Thoracic aorta (tissue), 2 donors: ENCODE measurements at places on chromosomes 13 and 19. TPM values are rescaled to one million over a fixed set of nuclear protein-coding genes. Genes with fewer than 3 reads are reported as not detected.

Gene DPF1
- total RNA-seq = 1.2 TPM

Gene ELSPBP1
- not detected for total RNA-seq

Gene TECR
- total RNA-seq = 37.6 TPM

Gene CEACAM4
- total RNA-seq = 4.0 TPM

Gene LIPE
- 4.5 TPM for total RNA-seq

Gene KCNN1
- total RNA-seq = not detected

Gene SIGLEC12
- 2.2 TPM for total RNA-seq

Gene ZNF561
- total RNA-seq = 46.6 TPM

Gene PCSK4
- total RNA-seq = 0.68 TPM

Gene IQCN
- total RNA-seq = 29.2 TPM

Gene NTN5
- 2.8 TPM for total RNA-seq

Gene KLK15
- not detected for total RNA-seq

Gene ESD
- total RNA-seq = 114 TPM

DNA sequence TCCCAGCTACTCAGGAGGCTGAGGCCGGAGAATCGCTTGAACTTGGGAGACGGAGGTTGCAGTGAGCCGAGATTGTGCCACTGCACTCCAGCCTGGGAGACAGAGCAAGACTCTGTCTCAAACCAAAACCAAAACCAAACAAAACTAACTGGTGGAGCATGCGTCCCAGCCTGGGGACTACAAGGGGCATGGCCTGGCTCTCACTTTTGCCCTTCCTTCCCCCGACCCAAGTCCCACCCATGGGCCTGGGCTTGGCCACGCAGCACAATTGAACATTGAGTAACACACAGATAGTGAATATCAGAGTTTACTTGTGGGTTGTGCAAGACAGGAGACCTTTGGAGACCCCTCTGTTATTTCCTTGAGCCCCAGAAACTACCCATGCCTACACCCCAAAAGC, 13.2 kb downstream of the TMEM221 start:
- H3K36me3 ChIP-seq = no peaks in the 10 kb centered on the region
- DNase-seq = no peak
- no peak overlapping the region for H3K4me3 ChIP-seq

- peaks cover 23% of the 10 kb centered on the region for H3K36me3 ChIP-seq
- peaks cover 29% of the 10 kb centered on the region for H3K4me1 ChIP-seq
Observed at GRCh38 chr19:12733369-12734214, 892 bp downstream of the TRIR start.

- H3K27me3 ChIP-seq = no peaks in the 10 kb centered on the region
- no peaks in the 10 kb centered on the region for H3K36me3 ChIP-seq
- no peak within 1 kb of the TSS for H3K27ac ChIP-seq
- no peak for DNase-seq
- H3K4me1 ChIP-seq = no peaks in the 10 kb centered on the region
Observed at GRCh38 chr19:51311351-51312257, at the start of gene IGLON5. Gene IGLON5, plus strand, starts transcription at chr19:51311644. Its CDS starts 204 bp downstream, at chr19:51311848.

DNA sequence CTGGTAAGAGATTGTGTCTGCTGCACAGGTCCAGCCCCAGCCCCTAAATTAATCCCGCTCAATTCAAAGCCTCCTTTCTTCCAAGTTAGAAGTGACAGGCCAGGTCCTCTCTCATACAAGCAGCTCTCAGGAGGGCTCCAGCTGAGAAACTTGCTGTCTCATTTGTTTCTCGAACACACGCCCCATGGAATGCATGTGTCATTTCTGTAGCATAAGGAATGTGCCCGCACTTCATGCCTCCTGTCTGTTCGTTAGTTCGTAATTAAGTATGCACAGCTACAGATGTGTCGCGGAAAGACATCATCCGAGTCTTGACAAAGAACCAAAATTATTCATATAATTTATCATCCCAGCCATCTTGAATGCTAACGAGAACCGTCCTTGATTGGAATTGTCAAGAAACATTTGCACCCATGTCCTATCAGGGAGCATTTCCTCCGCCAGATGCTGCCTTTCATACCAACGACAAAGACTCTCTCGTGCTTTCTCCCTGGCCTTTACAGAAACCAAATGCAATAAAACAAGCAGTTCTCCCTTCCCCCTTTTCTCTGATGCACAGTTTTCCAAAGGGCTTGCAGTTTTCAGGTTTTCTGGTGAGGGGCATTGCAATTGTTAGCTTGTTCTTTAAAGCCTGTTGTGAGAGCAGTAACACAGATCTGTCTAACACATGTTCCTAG, 133.5 kb downstream of the UQCRFS1 start:
- H3K27me3 ChIP-seq = no peaks in the 10 kb centered on the region
- H3K27ac ChIP-seq = no peak overlapping the region
- no peak overlapping the region for H3K4me3 ChIP-seq

DNA sequence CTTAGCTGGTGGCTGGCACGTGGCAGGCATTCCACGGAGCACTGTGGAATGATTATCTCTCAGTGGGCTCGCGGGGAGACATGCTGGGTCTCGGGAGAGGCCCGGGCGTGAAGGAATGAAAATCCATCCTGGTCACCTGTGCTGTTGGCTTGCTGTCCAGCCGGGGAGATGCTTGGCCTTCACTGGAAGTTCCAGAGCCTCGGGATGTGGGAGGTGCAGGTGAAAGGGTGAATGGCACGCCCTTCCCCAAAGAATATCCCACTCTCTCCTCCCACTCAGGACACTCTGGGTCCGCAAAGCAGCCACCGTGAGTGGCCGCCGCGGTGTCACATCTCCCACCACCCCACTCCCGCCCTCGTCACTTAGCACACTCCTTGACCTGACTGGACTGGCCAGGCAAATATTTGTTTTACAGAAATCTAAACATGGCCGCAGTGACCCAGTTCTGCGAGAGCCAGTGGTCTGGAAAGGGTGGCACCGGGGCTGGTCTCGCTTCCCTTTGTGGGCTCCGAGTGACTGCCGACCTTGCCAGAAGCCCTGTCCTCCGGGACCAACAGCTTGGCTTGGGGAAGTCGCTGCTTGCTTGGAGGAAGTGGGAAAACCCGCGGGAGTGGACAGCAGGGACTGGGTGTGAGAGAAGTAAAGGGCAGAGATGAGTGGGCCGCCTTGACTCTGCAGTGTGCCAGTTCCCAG, 8.0 kb downstream of the DPP9 start:
- peaks cover 37% of the 10 kb centered on the region for H3K4me1 ChIP-seq
- no peak overlapping the region for H3K4me3 ChIP-seq
- H3K27ac ChIP-seq = peak overlapping the region; percentile 66
- DNase-seq = no peak
- no peaks in the 10 kb centered on the region for H3K27me3 ChIP-seq

DNA sequence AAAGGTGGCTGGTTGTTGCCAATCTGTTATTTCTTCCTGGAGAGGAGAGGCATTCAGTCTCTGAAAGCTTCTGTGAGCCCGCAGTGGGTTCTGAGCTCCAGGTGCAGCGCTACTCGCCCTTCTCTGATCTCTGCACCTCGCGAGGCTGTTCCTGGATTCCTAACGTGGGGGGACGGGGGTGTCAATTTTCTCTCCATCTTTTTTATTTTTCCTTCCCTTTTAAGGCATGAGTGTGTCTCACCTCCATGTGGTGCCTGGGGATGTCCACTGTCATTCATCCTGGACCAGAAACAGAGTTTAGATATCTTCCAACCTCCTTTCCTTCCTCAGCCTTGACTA, 626 bp downstream of the ZNF233 start:
- DNase-seq = no peak
- H3K27me3 ChIP-seq = no peaks in the 10 kb centered on the region
- H3K4me1 ChIP-seq = no peaks in the 10 kb centered on the region
- no peaks in the 10 kb centered on the region for H3K36me3 ChIP-seq
- H3K4me3 ChIP-seq = peak overlapping the region; percentile 53

GRCh38 chr19:4140237-4140711, 13.2 kb upstream of the CREB3L3 start:
- DNase-seq = no peak
- no peaks in the 10 kb centered on the region for H3K4me1 ChIP-seq
- no peaks in the 10 kb centered on the region for H3K27me3 ChIP-seq
- no peaks in the 10 kb centered on the region for H3K36me3 ChIP-seq
- H3K4me3 ChIP-seq = no peak overlapping the region

DNA sequence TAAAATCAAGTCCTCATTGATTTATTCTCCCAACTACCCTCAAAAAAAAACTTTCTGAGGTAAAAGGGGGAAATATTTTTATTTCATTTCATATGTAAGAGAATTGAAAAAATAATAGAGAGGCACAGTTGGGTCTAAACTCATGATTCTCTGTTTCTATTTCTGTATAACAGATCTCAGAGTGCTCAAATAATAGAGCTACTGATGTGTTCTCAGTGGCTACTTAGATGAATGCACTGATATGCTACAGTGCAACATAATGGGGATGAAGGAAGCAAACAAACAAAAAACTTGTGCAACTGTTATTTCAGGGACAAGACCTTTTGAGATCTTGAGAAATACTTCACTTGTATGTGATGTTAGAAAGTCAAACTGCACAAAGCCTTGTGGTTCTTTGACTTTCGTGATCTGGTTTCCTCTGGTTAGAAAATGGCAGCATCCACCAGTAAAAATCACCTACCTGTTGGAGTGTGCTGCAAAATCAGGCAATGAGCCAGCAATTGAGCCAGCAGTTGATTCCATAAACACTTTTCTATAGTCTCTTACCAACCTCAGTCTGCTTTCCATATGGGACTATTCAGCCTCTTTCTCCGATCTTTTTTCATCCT, 9.7 kb upstream of the DACH1 start:
- H3K4me3 ChIP-seq = no peak overlapping the region
- no peak for DNase-seq

GRCh38 chr13:27909378-27909777, 10.4 kb upstream of the PDX1 start:
- H3K36me3 ChIP-seq = no peaks in the 10 kb centered on the region
- no peaks in the 10 kb centered on the region for H3K4me1 ChIP-seq
- no peaks in the 10 kb centered on the region for H3K27me3 ChIP-seq

DNA sequence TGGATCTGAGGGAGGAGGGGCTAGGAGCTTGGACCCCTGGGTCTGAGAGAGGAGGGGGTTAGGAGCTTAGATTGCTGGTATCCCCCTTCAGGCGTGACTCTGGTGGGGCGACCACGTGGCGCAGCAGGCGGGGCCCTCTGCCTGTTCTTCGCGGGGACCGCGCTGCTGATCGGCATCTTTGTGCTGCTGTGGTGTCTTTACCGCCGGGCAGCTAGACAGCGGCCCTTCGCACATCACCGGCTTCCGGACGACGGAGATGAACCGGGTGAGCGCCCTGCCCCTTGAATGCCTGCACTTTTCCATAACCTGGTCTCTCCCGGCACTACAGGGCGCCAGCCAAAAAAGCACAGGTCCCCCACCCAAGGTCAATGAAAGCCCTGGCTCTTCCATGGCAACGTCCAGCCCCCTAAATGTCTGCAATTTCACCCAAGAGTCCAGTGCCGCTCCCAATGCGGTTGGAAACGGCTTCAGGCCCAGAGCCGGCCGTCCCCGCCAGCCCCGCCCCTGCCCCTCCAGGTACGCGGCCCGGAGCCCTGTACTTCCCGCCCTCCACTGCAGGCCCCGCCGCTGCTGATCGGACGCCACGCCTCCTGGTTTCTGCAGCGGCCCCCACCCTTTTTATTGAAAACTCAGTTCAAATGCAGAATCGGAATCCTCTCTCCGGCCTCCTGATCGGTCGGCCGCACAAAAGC, 2.8 kb downstream of the GFY start:
- no peak overlapping the region for H3K27ac ChIP-seq
- H3K4me1 ChIP-seq = peaks cover 5% of the 10 kb centered on the region

DNA sequence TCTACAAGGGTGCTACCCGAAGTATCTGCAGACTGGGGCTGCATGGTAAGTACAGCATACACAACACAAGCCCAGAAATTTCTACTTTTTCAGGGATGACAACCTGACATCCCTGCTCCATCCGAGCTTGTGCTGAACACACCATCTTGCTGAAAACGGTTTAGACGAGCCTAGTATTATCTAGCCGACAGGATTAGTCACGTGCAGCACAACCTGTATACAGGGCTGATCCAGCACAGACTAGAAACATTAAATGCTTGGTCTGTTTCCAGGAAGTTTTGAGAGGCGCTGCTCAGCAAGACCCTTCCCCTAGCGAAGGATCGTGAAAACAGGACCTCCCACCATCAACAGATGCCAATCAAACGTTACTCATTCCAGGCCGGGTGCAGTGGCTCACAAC, 4.2 kb downstream of the SMIM7 start:
- DNase-seq = no peak
- H3K36me3 ChIP-seq = peaks cover 52% of the 10 kb centered on the region
- H3K27me3 ChIP-seq = no peaks in the 10 kb centered on the region

DNA sequence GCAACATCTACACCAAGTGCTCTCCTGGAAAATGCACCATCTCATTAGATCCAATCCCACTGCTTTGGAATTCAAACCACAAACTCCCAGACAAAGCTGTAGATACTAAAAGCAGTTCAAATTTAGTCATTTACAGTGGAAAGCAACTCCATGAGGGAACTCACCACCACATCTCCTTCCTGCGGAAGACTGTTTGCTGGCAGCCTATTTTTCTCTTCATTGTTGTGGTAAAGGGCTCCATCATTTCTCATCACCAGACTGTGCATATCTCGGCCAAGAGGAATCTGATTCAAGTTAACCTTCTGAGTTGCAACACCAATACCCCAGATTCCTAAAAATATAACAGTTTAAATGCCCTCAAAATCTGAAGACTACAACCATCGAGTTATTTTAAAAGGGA, 8.4 kb downstream of the SPRYD7 start:
- peaks cover 7% of the 10 kb centered on the region for H3K4me1 ChIP-seq
- H3K27ac ChIP-seq = no peak overlapping the region
- no peak for DNase-seq
- H3K4me3 ChIP-seq = no peak overlapping the region

GRCh38 chr13:25923217-25924085, 128.4 kb downstream of the SHISA2 start:
- no peak for DNase-seq
- H3K27ac ChIP-seq = no peak overlapping the region
- no peak overlapping the region for H3K4me3 ChIP-seq

GRCh38 chr13:62320129-62321108, 904.8 kb upstream of the PCDH20 start:
- no peaks in the 10 kb centered on the region for H3K4me1 ChIP-seq
- H3K4me3 ChIP-seq = no peak overlapping the region
- H3K27ac ChIP-seq = no peak overlapping the region
- DNase-seq = no peak
- no peaks in the 10 kb centered on the region for H3K27me3 ChIP-seq

DNA sequence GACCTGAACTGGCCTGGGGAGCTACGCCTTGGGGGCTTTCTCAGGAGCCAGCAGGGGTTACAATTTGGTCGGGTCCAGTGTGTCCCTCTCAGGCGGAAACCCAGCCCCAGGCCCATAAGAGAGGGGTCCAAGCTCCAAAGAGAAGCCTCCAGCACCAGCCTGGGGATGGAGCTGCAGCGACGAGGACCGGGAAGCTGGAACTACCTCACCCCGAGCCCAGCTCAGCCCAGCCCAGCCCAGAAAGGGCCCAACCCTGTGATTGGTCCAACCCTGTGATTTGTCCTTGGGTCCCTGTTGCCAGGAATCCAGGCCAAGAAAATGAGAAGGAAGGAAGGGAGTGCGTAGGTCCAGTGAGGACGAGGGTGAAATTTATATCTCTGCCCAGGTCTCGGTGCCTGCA, 24.1 kb downstream of the CLEC4M start:
- H3K27ac ChIP-seq = no peak overlapping the region
- H3K4me3 ChIP-seq = peak overlapping the region; percentile 21

- no peak overlapping the region for H3K27ac ChIP-seq
- no peaks in the 10 kb centered on the region for H3K27me3 ChIP-seq
- DNase-seq = no peak
- no peak overlapping the region for H3K4me3 ChIP-seq
- H3K36me3 ChIP-seq = no peaks in the 10 kb centered on the region
Observed at GRCh38 chr13:109990296-109990695, 203.9 kb upstream of the IRS2 start.
